ENCODE measurements at places on chromosomes 5 and 9.
A peak's percentile ranks its signal among the peaks of the same experiment; 100 is the strongest.

DNA sequence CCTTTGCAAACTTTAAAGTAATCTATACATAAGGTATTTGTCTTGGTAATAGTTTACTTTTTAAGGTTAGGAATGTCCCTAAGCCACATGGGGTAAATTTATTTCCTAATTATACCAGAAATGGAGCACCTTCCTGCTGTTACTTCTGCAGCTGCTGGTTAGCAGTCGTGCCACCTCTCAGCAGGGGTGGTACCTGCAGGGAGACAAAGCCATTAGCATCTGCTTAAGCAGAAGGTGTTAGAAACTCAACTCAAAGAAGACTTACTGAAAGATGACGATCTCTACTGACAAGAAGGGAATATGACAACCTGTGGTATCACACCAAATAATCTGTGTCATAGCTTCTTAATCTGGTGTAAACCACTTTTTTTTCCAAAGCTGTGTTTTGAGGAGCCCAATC is 173.7 kb downstream of the BRINP1 start:
- no peak for DNase-seq

DNA sequence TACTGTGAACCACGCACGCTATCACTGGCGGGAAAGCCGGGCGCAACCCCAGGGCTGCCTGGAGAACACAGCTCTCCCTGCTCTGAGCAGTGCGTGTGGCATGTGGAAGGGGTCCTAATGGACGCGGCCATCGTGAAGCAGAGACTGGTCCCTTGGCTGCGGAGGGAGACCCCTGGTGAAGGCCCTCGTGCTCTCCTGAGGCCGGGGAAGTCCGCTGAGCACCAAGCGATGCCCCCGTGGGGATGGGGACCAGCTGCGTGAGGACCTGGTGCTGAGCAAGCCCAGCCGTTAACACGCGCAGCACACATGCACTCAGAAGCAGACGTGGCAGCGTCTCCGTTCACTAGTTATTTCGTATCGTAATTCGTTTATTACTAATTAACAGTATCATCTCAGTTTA is 24.4 kb downstream of the SLC12A7 start:
- no peak for DNase-seq

- no peak for DNase-seq
Observed at GRCh38 chr5:148214665-148215185, 11.9 kb downstream of the SPINK6 start.

- peak; percentile 58 for DNase-seq
Observed at GRCh38 chr9:97348871-97349270, 41.4 kb downstream of the CCDC180 start.

DNA sequence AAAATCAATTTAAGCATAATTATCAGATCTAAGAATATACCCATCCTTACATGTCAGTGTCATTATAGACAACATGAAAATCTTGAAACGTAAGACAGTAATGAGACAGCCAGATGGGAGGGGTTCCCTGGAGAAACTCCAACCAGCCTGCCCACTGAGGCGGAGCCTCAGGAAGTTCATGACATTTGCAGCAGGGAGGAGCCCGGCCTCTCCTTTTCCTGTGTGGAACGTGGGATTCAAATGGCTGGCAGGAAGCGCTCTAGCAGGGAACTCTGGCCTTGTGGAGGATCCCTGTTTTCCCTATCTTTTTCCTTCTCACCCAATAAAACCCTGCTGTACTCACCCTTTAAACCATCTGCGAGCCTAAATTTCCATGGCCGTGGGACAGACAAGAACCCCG is 176.6 kb upstream of the KCNN2 start:
- peak; percentile 45 for DNase-seq

DNA sequence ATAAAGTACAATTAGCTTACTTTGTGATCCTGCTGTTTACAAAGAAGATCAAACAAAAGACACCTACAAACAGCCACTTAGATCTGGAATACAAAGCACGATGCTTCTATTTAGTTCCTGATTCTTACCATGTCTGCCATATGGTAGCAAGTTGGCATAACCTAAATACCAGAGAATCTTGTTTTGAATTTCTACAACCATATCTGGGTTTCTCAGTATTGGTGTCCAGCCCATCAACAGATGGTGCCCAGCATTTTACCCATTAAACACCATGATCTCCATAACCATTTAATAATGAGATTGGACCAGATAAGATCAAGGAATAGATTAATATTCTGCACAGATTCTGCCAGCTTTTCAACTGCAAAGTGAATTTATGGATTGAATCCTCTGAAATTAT is 29.8 kb downstream of the SLC24A2 start:
- DNase-seq, result no peak

DNA sequence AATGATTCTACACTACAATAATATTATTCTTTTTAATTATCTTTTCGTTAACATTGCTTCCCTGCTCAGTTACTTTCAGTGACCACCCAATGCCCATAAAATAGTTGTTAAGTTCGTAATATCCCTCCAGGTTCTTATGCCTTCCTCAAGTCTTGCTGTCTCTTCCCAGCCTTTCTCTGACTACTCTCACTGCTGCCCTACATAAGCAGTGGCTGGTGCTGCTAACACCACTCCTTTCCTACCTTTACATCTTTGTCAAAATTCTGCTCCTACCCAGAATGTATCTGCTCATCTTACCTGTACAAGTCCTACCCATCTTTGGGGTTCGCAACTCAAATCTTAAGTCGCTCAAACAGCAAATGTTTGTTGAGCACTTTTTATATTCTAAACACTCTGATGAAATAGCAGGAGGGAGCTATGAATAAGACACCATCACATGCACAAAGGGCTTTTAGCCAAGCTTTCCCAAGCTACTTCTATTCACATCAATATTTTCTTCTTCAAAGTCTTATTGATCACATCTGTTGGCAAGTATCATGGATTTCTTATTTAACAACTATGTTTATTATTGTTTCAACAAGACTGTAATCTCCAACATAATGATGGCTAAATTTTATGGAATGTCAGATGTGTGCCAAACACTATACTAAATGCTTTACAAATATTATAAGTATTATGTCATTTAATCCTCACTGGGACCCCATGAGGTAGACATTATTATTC is 29.5 kb downstream of the SLC25A46 start:
- DNase-seq, result no peak

GRCh38 chr5:168746893-168747640 is 167.9 kb upstream of the PANK3 start:
- DNase-seq, result no peak

DNA sequence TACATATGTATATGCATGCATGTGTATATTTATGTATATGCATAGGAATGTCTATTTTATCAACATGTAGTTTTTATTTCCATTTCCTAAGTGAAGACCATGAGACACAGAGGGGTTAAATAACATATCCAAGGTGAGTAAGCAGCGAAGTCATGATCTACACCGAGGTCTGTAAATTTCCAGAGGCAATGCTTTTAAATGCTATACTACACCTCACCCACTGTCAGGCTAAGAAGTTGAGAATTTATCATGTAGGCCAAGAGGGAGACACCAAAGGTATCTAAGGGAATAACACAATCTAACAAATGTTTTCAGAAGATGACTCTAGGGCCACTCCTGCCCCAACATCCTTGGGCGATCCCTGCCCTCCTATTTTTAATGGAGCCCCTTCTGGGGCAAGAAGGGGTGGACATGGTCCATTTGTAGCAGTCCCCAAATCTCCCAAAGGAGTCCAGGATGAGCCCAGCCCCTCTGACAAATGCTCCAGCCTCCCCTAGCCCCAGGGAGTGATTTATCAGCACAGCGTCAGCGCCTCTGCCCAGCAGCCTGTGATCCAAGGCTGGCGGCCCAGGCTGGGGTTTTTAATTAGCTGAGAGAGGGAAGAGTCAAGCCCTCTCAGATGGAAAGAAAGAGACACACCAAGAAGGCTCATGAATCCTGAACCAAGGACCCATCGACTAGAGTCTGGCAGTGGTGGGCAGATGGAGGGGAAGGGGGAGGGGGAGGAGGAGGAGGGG is 339.9 kb downstream of the ASTN2 start:
- DNase-seq, result no peak

- peak; percentile 64 for DNase-seq
Observed at GRCh38 chr9:94084314-94084713, at the start of gene PTPDC1. Gene PTPDC1 (plus strand): TSS chr9:94084464. CDS start chr9:94084531, 67 bp downstream.

DNA sequence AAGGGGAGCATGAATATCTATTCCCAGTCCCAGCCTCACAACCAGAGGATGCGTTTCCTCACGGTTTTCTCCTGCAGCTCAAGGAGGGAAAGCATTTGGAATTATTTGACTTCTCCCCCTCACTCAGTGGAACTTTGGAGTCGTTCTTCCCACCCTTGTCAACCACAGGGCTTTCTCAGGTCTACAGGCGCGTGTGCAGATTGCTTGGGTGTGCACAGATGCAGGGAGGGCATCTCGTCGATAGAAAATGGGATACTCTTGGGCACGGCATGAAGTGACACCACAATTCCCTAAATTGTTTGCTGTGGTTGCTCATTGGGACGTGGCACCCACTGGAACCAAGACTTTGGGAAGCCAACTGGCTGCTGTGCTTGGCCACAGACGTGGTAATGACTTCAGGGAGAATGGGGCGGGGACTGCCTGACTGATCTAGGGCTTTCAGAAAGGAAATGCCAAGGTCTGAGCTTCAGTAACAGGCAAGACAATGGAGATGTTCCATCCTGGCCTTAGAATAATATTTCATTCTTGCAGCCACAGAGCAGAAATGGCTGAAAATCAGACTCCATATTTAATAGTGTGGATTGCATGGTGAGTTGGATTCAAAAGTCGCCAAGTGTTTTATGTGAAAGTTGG is 12.2 kb upstream of the OBP2B start:
- no peak for DNase-seq

GRCh38 chr5:18024542-18024941 is 390.3 kb downstream of the TAF11L14 start:
- DNase-seq, result no peak

DNA sequence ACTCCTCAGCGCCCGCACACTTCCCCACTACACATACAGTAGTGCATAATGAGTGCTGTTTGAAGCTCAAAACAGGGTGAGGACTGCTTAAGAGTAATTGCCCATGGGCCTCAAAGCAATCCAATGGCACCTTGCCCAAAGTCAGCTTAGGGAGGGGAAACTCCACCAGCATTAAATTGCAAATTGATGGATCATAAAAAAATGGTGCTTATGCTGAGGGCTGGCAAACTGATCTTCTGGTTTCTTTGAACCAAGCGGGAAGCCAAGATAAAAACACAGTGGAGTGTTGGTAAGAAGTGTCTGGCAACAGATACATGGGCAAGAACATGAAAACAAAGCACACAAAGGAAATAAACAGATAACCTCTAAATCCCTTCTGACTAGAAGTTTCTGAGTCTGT is 28.0 kb downstream of the TLE1 start:
- DNase-seq, result no peak

GRCh38 chr5:88930335-88930734 is 47.4 kb upstream of the MEF2C start:
- DNase-seq, result no peak

- no peak for DNase-seq
Observed at GRCh38 chr5:24633715-24634325, 11.0 kb downstream of the CDH10 start.

- no peak for DNase-seq
Observed at GRCh38 chr9:89428901-89429890, 68.7 kb downstream of the SEMA4D start.

DNA sequence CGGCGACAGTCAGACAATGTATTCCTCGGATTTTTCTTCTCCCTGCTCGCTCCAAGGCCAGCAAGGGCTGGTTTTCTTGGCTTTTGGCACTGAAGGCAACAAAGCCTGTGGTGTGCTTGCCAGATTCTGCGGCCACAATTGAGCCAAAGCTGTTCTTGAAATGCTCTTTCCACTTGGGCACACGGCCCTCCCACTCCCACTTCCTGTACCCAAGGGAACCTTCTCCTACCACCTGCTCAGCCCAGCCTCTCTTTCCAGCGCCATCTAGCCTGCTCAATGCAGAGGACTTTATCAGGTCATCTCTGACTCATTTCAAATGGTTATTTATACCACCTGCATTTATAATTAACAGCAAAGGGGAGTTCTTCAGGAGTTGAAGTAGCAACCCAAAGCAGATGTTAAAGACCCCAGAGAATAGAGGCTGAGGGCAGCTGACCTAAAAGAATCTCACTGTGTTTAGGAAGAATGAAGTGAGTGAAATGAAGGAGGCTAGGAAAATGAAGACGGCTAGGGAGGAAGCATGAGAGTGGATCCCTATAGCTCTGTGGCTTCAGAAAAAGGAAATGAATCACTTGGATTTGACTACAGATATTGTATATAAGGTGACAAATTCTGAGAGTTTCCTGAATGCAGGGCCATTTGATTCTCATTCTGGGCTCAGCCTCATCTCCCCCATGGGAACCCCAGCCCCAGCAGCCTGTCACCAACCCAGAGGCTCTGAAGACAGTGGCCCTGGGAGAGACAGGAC is 439.0 kb downstream of the ENC1 start:
- peak; percentile 49 for DNase-seq

GRCh38 chr5:173458828-173459609 is 130.8 kb upstream of the STC2 start:
- DNase-seq, result peak; percentile 58

- no peak for DNase-seq
Observed at GRCh38 chr5:169119288-169120048, 181.5 kb downstream of the SLIT3 start.

DNA sequence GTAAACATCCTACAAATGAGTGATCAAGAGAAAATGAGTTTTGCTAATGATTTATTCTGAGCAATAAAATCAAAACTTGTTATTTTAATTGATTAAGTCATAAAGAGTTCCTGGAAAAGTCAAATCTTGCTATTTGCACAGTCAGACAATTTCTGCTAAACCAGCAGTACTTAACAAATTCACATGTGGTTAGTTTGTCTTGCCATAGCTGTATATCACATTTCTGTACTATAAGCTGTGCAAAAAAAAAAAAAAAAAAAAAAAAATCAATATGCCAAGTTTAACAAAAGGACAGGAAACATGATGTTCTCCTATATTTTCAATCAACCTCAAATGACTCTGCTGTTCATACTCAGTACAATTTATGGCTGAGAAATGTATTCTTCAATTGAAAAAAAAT is 24.9 kb downstream of the POU5F2 start:
- no peak for DNase-seq

Data from femur (tissue), 1 donor.